ENCODE measurements at places on chromosomes 2 and 18.
A peak's percentile ranks its signal among the peaks of the same experiment; 100 is the strongest.

DNA sequence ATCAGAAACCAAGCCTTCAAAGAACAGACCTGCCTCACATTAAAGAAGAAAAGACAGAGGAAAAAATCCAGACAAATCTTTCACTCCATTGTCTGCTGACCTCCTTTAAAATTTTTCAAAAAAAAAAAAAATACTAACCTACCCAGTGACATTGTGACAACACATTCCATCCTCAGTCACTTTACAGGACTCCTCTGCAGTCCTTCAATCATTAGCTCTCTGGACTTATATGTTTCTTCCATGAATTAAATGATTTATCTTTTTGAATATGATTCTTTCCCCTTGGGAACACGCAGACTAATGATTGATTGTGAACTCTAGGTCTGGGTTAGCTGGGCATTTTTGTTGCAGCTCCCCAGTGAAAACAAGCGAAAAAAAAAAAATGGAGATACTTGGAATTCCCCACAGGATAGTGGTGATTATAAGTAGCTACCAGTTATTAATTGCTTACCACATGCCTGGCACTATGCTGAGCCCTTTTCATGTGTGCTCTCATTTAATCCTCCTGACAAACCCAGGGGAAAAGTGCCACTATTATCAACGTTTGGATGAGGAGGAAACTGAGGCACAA lies 261.3 kb upstream of the NCKAP5 start:
- no peak for DNase-seq

- DNase-seq, result no peak
Observed at GRCh38 chr18:22694954-22695353, 238.2 kb upstream of the RBBP8 start.

- no peak for DNase-seq
Observed at GRCh38 chr2:129870685-129871241, 108.7 kb upstream of the RAB6C start.

GRCh38 chr2:26974352-26974751 lies 3.9 kb downstream of the MAPRE3 start:
- DNase-seq, result no peak

GRCh38 chr18:76584414-76585310 lies 89.6 kb upstream of the ZNF516 start:
- no peak for DNase-seq

GRCh38 chr2:49032936-49033335 lies 121.4 kb downstream of the FSHR start:
- DNase-seq, result no peak

DNA sequence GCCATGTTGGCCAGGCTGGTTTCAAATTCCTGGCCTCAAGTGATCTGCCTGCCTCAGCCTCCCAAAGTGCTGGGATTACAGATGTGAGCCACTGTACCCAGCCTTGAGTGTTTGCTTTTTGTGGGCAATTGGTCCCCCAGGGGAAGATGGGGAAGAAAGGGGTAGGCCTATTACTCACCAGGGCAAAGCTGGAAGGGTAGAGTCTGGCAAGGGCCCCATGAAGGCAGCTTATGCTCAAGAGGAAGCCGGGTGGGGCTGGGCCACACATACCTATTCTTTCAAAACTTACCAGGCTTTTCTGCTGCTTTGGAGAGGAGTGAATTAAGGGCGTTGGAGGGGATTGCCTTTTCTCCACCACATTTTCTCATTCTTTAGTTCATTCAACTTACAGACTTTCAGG lies 24.5 kb upstream of the CD28 start:
- DNase-seq, result no peak

GRCh38 chr2:10742666-10743065 lies 21.2 kb downstream of the ATP6V1C2 start:
- no peak for DNase-seq

GRCh38 chr2:224973112-224974016 lies 68.9 kb downstream of the DOCK10 start:
- DNase-seq, result peak; percentile 17

DNA sequence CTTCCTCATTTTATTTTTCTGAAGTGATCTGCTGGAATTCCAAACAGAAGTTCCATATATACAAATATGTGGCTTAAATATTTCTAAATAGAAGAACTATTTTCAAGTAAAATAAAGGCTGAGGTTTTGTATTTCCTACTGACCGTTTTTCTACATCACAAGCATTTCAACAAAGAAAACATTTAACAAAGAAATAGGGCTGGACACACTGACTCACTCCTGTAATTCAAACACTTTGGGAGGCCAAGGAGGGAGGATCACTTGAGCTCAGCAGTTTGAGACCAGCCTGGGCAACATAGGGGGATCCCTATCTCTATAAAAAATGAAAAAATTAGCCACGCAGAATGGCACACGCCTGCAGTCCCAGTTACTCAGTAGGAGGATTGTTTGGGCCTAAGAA lies 44.6 kb downstream of the TANK start:
- DNase-seq, result no peak

GRCh38 chr2:118371515-118371914 lies 283.2 kb downstream of the INSIG2 start:
- no peak for DNase-seq

- no peak for DNase-seq
Observed at GRCh38 chr18:10284540-10285282, 169.7 kb upstream of the APCDD1 start.

- DNase-seq, result no peak
Observed at GRCh38 chr2:65605058-65605742, 172.8 kb upstream of the SPRED2 start.

GRCh38 chr2:74373221-74373676 lies 6.9 kb downstream of the DCTN1 start:
- no peak for DNase-seq

GRCh38 chr18:61754039-61754583 lies 138.7 kb downstream of the RNF152 start:
- DNase-seq, result no peak

Measured in CD4-positive, alpha-beta T cell treated with Interleukin-6 at 100 ng/mL for 8 hours (primary cell).